Activated CD8-positive, alpha-beta memory T cell treated with anti-CD3 and anti-CD28 coated beads, Interleukin-2, amount 50 U/mL, for 48 hours (primary cell): ENCODE measurements at places on chromosomes 11 and 22.

- DNase-seq: no peak
Measured at GRCh38 chr11:11532574-11532973, 89.2 kb downstream of the GALNT18 start.

DNA sequence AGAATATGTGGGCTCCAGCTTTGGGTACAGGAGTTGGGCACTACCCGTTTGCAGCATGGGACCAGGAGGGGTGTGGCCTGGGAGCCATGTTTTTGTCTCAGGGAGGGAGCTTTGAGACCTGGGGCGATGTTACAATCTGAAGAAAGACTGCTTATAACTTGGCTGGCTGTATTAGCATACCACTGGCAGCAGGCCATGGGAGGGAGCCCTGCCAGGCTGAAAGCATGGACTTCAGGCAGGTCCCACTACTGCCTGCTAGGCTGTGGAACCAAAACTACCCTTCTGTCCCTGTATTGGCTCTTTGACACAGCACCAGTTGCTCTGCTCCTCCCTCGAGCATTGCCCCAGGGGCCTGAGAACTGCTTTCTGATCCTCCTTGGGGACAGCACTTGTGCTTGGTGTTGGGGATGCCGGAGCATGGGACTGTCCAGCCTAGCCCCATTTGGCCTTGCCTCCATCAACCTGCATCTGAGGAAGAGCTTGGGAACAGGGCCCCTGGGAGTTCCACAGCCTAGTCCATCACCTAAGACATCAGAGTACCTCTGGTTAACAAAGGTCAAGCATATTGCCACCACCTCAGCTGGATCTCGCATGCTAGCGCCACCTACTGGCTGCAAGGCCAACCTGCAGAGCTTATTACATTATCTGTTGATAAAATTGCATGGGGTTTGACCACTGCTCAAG lies 217.4 kb downstream of the SBF2 start:
- peak; percentile 68 for DNase-seq

- no peak for DNase-seq
Measured at GRCh38 chr11:57641011-57641807, 8.5 kb downstream of the YPEL4 start.

GRCh38 chr11:16148301-16148931 lies 207.9 kb downstream of the SOX6 start:
- no peak for DNase-seq

- DNase-seq: no peak
Measured at GRCh38 chr11:57399221-57399620, 8.8 kb upstream of the PRG2 start.

- DNase-seq: no peak
Measured at GRCh38 chr22:47174096-47174495, 411.6 kb downstream of the TBC1D22A start.

DNA sequence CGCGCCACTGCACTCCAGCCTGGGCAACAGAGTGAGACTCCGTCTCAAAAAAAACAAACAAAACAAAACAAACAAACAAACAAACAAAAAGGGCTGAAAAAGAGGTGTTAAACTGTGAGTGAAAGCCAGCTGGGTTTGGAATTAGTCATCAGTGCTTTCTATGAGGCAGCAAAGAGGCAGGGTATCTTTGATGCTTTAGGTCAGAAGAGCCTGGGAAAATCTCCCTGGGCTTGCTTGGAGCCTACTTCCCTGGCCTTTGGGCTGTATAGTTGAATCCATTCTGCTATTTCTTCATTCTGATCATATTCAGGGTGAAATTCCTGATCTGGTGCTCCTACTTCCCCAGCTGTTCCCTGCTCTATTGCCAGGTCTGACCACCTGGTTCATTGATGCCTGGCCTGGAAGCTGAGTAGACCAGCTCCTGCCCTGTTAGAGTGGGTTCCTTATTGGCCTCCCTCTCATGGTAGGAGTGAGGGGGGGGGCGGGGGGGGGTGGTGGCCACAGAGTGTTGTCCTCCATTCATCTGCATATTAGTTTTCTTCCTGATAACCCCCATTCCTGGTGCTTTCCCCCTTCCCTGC lies 65.6 kb downstream of the INSC start:
- no peak for DNase-seq
